ENCODE measurements at places on chromosomes 2 and 18.

GRCh38 chr2:197145471-197146056 lies 165.0 kb downstream of the ANKRD44 start:
- DNase-seq = no peak

- DNase-seq = no peak
Observed at GRCh38 chr2:20541294-20541640, 94.4 kb downstream of the RHOB start.

- no peak for DNase-seq
Observed at GRCh38 chr2:204357286-204357685, 188.0 kb upstream of the PARD3B start.

- no peak for DNase-seq
Observed at GRCh38 chr2:74375838-74376237, 4.3 kb downstream of the DCTN1 start.

DNA sequence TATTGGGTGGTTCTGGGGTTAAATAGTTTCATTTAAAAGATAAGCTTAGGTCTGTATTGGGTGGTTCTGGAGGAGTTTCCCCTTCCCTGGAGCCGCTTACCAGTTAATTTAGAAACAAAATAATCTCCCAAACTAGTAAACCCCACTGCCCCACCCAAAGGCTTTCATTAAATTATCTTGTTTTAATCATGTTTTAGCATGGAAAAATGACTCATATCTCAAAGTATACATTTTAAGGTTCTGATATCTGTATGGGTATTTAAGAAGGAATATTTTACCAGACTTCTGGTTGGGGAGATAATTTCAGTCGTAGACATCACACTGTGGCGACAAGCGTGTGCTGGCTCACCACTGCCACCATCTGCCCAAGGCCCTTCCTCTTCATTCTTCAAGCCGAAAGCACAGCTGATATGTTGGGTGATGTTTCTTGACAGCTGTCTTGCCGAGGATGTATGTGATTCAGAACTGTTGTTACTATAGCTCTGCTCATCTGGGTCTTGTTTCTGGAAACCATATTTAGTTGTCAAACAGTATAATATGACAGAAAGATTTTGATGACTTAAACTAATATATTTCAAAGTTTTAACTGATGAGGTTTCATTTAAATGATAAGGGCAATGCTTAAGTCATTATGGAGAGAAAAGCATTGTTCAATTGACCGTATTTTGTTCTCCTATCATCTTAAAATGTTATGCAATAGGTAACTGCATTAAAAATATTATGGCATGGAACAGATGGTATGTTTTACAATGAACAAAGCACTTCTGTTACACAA lies 5.1 kb downstream of the FIGLA start:
- peak; percentile 35 for DNase-seq

GRCh38 chr2:96954011-96954846 lies 32.2 kb downstream of the FAM178B start:
- peak; percentile 24 for DNase-seq
